T-cell (primary cell): ENCODE measurements at places on chromosomes 7 and 10. TPM values are rescaled to one million over a fixed set of nuclear protein-coding genes. Genes with fewer than 3 reads are reported as not detected.

- H3K27me3 ChIP-seq, result no peaks in the 10 kb centered on the region
- H3K27ac ChIP-seq, result peak overlapping the region; percentile 78
- H3K36me3 ChIP-seq, result no peaks in the 10 kb centered on the region
- H3K4me1 ChIP-seq, result peaks cover 58% of the 10 kb centered on the region
- no peak for DNase-seq
Observed at GRCh38 chr7:36638586-36639263, 85.6 kb downstream of the AOAH start.

DNA sequence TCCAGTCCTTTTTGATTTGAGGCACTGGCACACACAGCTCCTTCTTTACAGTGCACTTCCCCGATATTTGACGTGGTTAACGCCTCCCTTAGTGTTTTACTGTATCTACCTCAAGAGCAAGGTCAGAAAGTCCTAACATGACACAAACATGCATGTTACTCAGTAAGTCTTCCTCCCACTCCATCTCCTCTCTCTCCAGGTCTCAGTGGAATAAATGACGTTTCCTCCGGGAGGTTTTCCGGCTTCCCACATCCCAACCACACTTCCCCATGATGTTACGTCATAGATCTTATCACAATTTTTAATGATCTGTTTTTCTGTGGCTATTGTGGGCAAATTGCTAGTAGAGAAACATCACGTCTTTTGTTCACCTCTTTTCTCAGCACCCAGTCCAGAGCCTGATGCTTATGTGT lies 165.7 kb downstream of the PTPN20 start:
- no peak overlapping the region for H3K4me3 ChIP-seq
- no peak overlapping the region for H3K27ac ChIP-seq
- no peaks in the 10 kb centered on the region for H3K27me3 ChIP-seq

DNA sequence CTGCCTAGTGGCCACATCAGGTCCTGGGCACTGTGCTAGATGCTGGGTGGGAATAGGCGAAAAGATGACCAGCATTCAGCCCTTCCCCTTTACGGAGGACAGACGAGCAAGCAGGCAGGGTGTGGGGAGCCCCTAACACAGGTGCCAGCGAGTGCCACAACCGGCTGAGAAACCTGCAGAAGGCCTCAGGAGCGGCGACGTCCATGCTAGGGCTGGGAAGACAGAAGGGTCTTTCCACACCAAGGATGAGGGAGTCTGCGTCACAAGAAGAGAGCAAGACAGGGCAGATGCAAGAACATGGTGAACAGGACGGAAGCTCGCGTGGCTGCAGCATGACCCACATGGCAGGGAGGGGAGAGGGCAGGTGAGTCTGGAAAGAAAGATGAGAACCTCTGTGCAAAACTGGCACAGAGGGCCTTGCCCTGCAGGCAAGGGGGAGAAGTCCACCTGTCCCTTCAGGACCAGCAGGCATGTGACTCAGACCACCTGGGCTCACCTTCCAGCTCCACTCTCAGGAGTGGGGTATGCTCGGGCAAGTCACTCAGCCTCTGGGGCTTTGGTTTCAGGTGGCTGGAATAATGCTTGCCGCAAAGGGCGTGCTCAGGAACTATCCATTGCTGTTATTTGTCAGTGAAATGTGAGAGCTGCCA lies 36.6 kb downstream of the KCNH2 start:
- peaks cover 17% of the 10 kb centered on the region for H3K27me3 ChIP-seq
- H3K36me3 ChIP-seq, result no peaks in the 10 kb centered on the region
- no peak for DNase-seq
- no peak overlapping the region for H3K27ac ChIP-seq
- no peak overlapping the region for H3K4me3 ChIP-seq

GRCh38 chr7:74587435-74588126 lies 69.9 kb upstream of the GTF2I start:
- H3K36me3 ChIP-seq, result no peaks in the 10 kb centered on the region
- no peak for DNase-seq
- no peaks in the 10 kb centered on the region for H3K4me1 ChIP-seq
- H3K27ac ChIP-seq, result no peak overlapping the region

The TMEM196 gene
- not detected for total RNA-seq

- DNase-seq, result no peak
- H3K36me3 ChIP-seq, result no peaks in the 10 kb centered on the region
- H3K4me3 ChIP-seq, result no peak overlapping the region
- no peaks in the 10 kb centered on the region for H3K4me1 ChIP-seq
Observed at GRCh38 chr10:59085711-59086502, 90.5 kb upstream of the PHYHIPL start.

DNA sequence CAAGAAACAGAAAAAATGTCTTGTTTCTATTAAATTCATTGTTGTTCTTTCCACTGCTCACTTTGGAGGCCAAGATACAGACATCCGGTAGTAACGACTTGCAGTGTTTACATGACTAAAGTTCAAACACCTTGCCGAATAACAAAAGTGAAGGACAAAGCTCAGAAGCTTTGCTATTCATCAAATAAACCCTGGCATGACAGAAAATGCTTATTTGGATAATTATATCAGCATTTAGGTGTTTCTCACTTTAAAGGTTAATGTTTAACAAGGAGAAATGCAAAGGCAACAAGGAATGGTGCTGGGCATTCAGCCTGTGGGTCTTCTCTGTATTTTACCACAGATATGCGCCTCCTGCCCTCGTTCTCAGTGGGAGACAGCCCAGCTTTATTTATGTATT lies 5.4 kb upstream of the PTF1A start:
- H3K4me3 ChIP-seq, result no peak overlapping the region
- no peak for DNase-seq
- H3K36me3 ChIP-seq, result no peaks in the 10 kb centered on the region
- H3K4me1 ChIP-seq, result no peaks in the 10 kb centered on the region

GRCh38 chr10:93336110-93336509 lies 146.0 kb downstream of the MYOF start:
- no peak overlapping the region for H3K4me3 ChIP-seq
- no peak for DNase-seq
- H3K36me3 ChIP-seq, result no peaks in the 10 kb centered on the region

The RADIL gene
- total RNA-seq, result 0.20 TPM

- no peak overlapping the region for H3K27ac ChIP-seq
- H3K36me3 ChIP-seq, result no peaks in the 10 kb centered on the region
- H3K4me1 ChIP-seq, result no peaks in the 10 kb centered on the region
- no peaks in the 10 kb centered on the region for H3K27me3 ChIP-seq
- DNase-seq, result no peak
- H3K4me3 ChIP-seq, result no peak overlapping the region
Observed at GRCh38 chr10:81013771-81014170, 476.1 kb downstream of the SH2D4B start.

The HACD1 gene
- 1.3 TPM for total RNA-seq

DNA sequence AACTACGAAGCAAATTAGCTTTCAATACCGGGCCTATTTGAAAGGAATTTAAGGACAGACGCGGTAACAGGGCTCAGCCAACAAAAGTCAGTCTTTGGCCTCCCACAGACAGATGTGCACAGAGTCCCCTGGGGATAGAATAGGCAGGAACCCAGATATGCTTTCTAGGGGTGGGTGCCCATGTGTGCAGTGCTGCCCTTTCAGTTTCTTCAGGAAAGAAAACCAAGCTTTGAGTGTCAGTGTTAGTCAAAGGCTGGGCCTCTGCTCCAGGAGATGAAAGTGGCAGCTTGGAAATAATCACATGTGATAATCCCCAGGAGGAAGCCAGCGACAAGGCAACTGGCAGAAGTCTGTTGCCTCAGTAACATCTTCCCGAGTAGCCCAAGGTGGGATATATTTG lies 43.8 kb upstream of the CSTF2T start:
- H3K27me3 ChIP-seq, result no peaks in the 10 kb centered on the region
- H3K36me3 ChIP-seq, result no peaks in the 10 kb centered on the region
- H3K4me1 ChIP-seq, result no peaks in the 10 kb centered on the region
- no peak overlapping the region for H3K27ac ChIP-seq

DNA sequence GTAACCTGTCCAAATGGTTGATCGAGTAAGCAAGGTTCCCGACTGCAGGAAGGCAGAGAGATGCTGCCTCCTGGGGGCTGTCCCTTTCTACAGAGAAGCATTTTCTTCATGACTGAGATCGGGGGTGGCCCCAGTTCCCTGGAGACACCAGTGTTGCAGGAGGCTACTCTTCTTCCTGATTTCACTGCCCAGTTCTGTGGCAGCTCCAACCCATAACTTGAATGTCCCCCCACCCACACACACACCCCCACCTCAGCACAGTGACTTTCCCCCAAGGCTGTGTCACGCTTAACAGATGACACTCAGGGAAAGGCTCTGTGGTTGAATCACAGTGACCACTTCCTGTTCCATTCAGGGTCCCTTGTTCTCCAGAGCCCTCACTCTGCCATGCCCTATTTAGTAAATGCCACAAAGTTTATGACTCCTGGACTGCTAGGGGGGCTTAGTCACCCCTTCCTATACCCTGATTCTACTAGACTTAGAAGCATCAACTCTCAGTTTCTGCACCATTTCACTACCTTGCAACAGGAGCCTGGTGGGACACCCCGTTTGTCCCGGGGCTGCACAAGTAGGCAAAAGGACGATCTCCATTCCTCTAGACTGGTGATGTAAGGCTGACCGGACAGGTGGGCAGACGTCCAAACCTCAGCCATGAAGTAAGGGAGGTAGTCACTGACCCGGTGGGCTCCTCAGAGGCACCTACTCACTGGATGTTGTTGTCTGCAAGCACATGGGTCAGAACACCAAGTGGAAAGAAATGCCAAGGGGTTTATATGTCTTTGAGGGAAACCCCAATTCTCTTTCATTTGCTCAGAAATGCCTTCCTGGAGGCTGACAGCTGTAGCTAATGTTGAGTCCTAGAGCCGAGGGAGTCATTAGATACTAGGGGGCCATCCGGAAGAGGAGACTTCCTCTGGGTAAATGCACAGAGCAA lies 31.3 kb upstream of the SMC3 start:
- no peaks in the 10 kb centered on the region for H3K36me3 ChIP-seq
- no peaks in the 10 kb centered on the region for H3K27me3 ChIP-seq
- no peaks in the 10 kb centered on the region for H3K4me1 ChIP-seq
- no peak overlapping the region for H3K27ac ChIP-seq
- DNase-seq, result peak; percentile 39

DNA sequence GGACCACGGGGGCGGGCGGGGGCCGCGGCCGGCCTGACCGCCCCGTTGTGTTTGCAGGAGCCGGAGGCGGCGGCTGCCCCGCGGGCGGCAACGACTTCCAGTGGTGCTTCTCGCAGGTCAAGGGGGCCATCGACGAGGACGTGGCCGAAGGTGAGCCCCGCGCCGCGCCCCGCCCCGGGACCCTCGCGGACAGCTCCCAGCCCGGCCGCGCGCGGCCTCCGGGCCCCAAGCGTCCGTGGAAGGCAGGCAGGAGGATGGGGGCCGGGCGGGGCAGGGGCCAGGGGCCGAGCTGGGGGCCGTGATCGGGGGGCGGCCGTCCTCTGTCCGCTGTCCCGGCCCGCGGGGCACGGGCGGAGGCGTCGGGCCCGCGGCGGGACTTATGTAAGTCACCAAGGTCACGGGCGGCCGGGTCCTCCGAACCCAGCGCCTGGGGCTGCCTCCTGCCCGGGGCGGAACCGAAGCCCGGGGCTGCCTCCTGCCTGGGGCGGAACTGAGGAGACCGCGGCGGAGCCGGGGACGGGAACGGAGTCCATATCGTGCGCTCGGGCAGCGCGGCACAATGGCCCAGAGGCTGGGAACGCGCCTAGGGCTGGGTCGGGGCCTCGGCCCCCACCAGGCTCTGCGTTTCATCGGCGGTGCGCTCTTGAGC lies 497 bp downstream of the PPP2R2D start:
- peak overlapping the region; percentile 62 for H3K4me3 ChIP-seq
- H3K36me3 ChIP-seq, result peaks cover 2% of the 10 kb centered on the region
- peak overlapping the region; percentile 76 for H3K27ac ChIP-seq
- H3K4me1 ChIP-seq, result peaks cover 41% of the 10 kb centered on the region
- no peaks in the 10 kb centered on the region for H3K27me3 ChIP-seq

GRCh38 chr7:78970440-78970916 lies 483.0 kb downstream of the MAGI2 start:
- no peaks in the 10 kb centered on the region for H3K27me3 ChIP-seq
- H3K4me3 ChIP-seq, result no peak overlapping the region
- no peak overlapping the region for H3K27ac ChIP-seq
- no peaks in the 10 kb centered on the region for H3K36me3 ChIP-seq
- no peaks in the 10 kb centered on the region for H3K4me1 ChIP-seq

- H3K27ac ChIP-seq, result no peak overlapping the region
- H3K36me3 ChIP-seq, result peaks cover 29% of the 10 kb centered on the region
- H3K27me3 ChIP-seq, result no peaks in the 10 kb centered on the region
- H3K4me1 ChIP-seq, result no peaks in the 10 kb centered on the region
- no peak overlapping the region for H3K4me3 ChIP-seq
Observed at GRCh38 chr10:12819656-12820055, 181.9 kb downstream of the CCDC3 start.

The SPDYE17 gene
- not detected for total RNA-seq
